ENCODE measurements at places on chromosomes 1 and 21.

- no peak for DNase-seq
Observed at GRCh38 chr1:81874940-81875339, 74.2 kb downstream of the ADGRL2 start.

GRCh38 chr1:225418059-225418458 is 9.8 kb downstream of the LBR start:
- DNase-seq = no peak

- DNase-seq = no peak
Observed at GRCh38 chr1:204992201-204992997, 50.6 kb upstream of the CNTN2 start.

- DNase-seq = no peak
Observed at GRCh38 chr1:81660286-81660685, 140.4 kb upstream of the ADGRL2 start.

DNA sequence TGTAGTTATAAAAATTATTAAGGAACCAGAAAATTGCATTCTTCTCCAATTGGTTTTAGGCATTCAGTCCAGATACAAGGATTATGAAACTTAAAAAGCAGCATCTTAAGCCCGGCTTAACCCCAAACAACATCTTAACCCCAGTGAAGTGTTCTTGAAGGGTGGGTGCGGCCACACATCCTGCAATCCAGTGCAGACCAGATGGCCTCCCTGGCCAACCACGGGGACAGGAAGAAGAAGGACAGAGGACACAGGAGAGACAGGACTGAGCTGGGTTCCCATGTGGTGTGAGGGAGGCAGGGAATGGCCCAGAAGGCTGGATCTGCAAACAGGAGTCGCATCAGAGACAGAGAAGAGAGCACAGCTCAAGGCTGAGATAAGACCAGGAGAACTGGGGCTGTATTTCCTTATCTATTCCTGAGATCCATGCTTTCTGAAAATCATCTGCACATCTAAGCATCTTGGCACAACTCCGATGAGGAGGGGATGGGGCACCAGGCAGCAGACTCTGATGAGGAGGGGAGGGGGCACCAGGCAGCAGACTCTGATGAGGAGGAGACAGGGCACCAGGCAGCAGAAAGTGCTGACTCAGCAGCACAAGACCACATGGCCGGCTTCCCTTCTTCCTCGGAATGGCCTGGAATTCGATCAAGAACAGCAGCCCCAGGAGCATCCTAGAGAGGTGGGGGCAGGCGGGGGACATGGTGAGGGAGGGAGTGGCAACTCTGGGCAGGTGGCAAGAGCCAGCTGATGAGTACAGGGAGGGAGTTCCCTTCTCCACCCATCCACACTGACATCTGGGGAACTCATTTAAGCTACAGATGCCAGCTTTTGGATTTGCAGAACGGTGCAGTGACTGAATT is 26.6 kb downstream of the ABCG1 start:
- DNase-seq = peak; percentile 18

DNA sequence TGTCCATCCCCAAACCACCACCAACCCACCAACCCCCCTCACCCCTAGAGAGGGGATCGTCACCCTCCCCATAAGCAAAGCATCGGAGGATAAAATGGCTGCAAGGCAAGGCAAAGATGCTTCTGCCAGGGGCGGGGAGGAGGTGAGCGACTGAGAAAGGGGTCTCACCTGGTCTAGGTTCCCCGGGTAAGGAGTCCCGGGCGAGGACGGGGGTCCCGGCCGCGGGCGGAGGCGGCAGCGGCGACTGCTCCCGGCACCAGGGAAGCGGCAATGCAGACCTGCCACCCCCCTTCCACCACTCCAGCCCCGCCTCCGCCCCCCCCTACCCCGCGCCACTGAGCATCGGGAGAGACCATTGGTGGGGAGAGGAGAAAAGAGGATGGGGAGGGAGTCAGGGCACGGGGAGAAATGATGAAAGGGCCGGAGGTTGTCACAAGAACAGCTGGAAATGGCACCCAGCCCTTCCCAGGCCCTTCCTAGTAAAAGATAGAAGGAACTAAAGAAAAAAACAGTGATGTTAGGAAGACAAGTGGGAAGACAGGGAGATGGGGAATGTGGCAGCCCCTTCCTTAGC is at the start of gene SV2A:
Gene SV2A (minus strand): TSS at position 274 of the 574 bp plus-strand sequence. CDS start 4,004 bp downstream, outside the sequence.
- DNase-seq = peak; percentile 71

Data from hippocampal formation (tissue), 2 donors.